MM.1S (cell line): ENCODE measurements at places on chromosomes 7 and 10.

GRCh38 chr7:63117-63480 lies 129.3 kb upstream of the FAM20C start:
- no peak for DNase-seq

DNA sequence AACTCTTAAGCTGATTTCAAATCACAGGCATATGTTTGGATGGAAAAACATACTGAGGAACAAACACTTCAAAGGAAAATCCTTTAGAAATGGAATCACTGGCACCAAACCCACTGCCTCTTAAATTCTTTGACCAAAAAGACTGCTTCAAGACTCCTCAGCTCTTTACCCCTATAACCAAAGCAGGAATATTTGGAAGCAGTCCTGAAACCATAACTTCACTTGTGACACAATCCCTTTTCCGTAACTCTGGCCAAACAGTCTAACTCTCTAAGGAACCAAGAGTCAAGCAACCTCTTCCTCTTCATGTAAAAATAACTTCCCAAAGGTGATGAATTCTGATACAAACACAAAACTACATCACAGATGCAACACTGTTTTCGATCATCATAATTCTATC lies 104.3 kb downstream of the MTERF1 start:
- no peak for DNase-seq

GRCh38 chr10:98790817-98791216 lies 344.1 kb upstream of the HPS1 start:
- peak; percentile 28 for DNase-seq

- no peak for DNase-seq
Observed at GRCh38 chr10:64619102-64619501, 1097.9 kb downstream of the REEP3 start.

DNA sequence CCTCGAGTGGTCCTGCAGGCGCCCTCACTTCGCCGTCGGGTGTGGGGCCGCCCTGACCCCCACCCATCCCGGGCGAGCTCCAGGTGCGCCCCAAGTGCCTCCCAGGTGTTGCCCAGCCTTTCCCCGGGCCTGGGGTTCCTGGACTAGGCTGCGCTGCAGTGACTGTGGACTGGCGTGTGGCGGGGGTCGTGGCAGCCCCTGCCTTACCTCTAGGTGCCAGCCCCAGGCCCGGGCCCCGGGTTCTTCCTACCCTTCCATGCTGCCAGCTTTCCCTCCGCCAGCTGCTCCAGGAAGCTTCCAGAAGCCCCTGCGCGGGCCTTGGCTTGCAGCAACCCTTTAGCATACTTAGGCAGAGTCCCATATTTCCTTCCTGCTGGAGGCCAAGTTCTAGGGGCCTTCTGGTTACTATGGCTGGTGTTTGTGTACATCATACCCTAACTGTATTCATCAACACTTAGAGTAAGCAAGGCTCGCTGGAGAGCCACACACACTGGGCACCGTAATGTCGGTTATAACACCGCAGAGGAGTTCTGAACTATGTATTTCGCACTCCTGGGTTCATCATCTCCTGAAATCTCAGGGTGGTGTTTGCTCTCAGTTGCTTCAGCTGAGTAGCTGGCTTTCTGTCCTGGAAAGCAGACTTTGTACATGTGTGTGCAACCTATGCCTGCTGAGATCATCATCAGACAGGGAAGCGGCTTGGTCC lies 471 bp downstream of the MGMT start:
- DNase-seq: no peak

GRCh38 chr7:70856901-70857630 lies 274.9 kb upstream of the GALNT17 start:
- DNase-seq: peak; percentile 43

- DNase-seq: no peak
Observed at GRCh38 chr7:28695300-28696295, 262.5 kb downstream of the TRIL start.
